ENCODE measurements at places on chromosomes 13 and 19. TPM values are rescaled to one million over a fixed set of nuclear protein-coding genes. Genes with fewer than 3 reads are reported as not detected.
A peak's percentile ranks its signal among the peaks of the same experiment; 100 is the strongest.

The CAMSAP3 gene
- 37.7 TPM for polyA plus RNA-seq

The GGN gene
- 3.3 TPM for polyA plus RNA-seq

The ZNF8 gene
- polyA plus RNA-seq: 3.2 TPM

The ZNF552 gene
- polyA plus RNA-seq: 1.1 TPM

The ZNF571 gene
- polyA plus RNA-seq: 2.4 TPM

The UGGT2 gene
- 2.1 TPM for polyA plus RNA-seq

DNA sequence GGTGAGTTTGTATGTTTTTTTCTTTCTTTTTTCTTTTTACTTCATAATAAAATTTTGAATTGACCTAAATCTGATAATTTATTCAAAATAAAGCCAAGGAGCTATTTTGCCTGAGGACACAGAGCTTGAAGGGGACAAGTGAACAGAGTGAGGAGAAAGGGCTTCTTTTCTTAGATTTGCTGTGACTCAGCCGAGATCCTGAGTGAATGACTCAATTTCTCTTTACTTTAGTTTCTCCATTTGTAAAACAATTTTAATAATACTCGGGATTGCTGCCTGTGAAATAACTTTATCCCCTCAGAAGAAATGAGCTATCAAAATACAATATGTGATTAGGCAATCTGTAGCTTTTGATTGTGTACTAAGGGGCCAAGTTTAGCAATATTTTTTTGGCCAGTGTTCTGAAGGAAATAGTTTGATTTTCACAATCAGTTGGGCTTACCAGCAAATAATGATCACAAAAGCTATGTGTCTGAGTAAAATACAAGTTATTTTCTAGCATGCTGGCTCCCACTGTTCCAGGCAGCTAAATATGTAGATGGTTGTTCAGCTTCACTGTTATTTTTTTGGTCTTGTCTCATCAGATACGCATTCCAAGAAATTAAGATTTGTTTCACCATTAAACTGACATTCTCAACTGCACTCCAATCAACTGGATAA is 437.5 kb downstream of the FGF9 start:
- DNase-seq: no peak

DNA sequence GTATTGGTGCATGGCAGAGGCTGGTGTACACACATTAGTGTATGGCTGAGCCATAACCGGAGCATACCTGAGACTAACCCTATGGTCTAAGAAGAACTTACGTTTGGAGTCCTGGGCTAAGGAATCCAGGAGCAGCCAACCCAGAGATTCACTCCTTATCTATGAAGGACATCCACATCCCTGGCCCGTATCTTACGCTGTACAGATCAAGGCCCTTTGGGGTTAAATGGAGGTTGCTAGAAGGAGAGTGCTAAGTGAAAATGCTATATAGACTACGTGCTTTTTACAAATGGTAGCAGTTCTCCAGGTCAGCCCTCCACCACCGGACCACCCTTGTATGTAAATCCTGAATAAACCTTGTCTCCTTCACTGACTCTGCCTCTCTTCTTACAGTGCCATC is 1.9 kb upstream of the SUGT1 start:
- no peak for DNase-seq

DNA sequence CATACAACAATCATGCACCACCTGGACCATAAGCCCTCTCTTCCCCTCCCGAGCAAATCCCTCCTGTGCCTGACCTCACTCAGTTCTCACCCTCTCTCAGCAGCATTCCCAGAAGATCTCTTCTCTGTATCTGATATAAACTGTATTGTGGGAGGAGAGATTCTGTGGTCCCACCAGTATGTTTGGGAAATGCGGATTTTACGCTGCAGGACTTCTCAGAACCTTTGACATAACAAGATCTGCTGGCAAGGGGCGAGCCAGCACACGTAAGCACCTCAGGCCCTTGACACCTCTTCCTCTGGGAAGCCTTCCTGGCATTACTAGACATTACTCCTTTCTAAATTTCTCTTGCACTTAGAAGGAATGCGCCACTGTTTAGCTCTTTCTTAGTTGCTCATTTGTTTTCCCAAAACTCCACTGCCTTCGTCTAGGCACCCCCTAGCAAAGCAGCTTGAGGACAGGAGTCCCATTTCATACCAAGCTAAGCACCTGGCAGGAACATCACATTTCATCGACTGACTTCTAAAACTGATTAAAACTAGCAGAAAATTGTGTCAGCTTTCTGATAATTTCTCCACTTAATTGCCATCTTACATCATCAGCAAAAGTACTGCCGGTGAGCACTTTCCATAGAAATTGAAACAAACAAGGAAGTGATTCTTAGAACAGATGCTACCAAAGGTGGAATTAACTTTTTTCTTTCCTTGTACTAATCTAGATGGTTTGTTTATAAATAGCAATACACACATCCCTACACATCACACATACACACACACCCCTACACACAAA is 63.2 kb downstream of the CCDC70 start:
- DNase-seq: no peak

- DNase-seq: peak; percentile 14
Observed at GRCh38 chr19:31783592-31783991, 434.4 kb upstream of the TSHZ3 start.

Measured in brain (organoid and tissue), 16 donors.